ENCODE measurements at places on chromosomes 5 and 9. TPM values are rescaled to one million over a fixed set of nuclear protein-coding genes. Genes with fewer than 3 reads are reported as not detected.
A peak's percentile ranks its signal among the peaks of the same experiment; 100 is the strongest.

Gene PCDHGC5
- 0.59 TPM for polyA plus RNA-seq

Gene TXN
- polyA plus RNA-seq = 760 TPM

Gene RUFY1
- 15.6 TPM for polyA plus RNA-seq

Gene FAM151B
- 0.17 TPM for polyA plus RNA-seq

Gene PCA3
- polyA plus RNA-seq = not detected

Gene PCDHB8
- 0.03 TPM for polyA plus RNA-seq

Gene SLCO6A1
- not detected for polyA plus RNA-seq

Gene FOXD4L6
- polyA plus RNA-seq = not detected

Gene C5orf15
- polyA plus RNA-seq = 40.0 TPM

Gene C9orf153
- not detected for polyA plus RNA-seq

Gene MYORG
- polyA plus RNA-seq = 7.5 TPM

Gene C9orf50
- polyA plus RNA-seq = not detected

GRCh38 chr5:154844809-154845208 lies 5.6 kb downstream of the FAXDC2 start:
- no peak for DNase-seq

- DNase-seq = no peak
Measured at GRCh38 chr5:139222346-139222745, 24.2 kb upstream of the SIL1 start.

GRCh38 chr9:32665101-32665500 lies 29.6 kb upstream of the TAF1L start:
- peak; percentile 80 for DNase-seq

DNA sequence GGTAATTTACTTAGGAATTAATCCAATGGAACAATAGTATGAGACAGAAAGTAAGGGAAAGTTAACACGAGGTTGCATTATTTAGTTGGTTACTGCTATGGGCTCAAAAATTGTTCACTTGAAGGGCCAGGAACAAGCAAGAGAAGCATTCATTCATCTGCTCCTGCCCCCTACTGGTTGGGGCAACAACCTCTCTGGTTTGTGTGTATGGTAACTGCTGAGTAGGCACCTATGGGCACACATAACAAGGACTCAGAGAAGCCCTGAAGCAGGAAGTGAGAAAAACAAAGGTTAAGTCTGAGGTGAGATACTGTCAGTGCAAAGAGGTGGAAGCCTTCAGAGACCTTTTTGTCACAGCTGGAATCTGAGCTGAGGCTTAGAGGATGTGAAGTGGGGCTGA lies 34.4 kb upstream of the RANBP6 start:
- peak; percentile 48 for DNase-seq

GRCh38 chr5:133478199-133478985 lies 133.9 kb downstream of the FSTL4 start:
- DNase-seq = no peak

DNA sequence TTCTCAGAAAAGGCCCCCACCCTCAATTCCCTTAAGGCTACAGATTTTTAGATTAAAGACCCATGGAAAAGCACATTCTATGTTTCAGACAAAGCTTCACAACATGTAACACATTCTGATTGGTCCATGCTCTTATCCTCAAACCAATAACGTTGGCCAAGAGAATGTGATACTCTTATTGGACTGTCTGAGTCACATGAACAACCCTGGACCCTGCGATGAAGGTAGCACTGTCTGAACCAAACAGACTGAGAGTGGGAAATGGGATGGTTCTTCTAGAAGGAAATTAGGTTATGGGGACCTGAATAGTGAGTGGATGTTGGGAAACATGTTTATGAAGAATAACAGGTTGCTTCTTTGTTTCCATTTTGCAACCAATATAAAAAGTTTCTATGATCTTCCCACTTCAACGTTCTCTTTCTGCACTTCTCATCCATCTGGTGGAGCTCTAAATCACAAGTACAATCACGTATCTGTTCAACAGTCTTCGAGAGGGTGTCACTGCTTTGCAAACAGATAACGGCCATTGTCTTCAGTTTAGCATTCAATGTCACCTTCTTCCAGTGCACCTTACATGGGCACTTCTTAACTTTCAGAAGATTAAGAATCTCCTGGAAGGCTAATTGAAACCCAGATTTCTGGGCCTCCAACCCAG lies 81.6 kb downstream of the PTCH1 start:
- DNase-seq = no peak

- no peak for DNase-seq
Measured at GRCh38 chr5:33793836-33794549, 97.8 kb downstream of the ADAMTS12 start.

GRCh38 chr5:2886531-2886930 lies 135.1 kb upstream of the IRX2 start:
- no peak for DNase-seq

GRCh38 chr9:26813247-26813646 lies 79.4 kb downstream of the CAAP1 start:
- DNase-seq = no peak

GRCh38 chr5:139474890-139475791 lies 4.3 kb downstream of the SMIM33 start:
- no peak for DNase-seq

GRCh38 chr5:76583163-76584047 lies 39.8 kb downstream of the F2RL2 start:
- DNase-seq = no peak

DNA sequence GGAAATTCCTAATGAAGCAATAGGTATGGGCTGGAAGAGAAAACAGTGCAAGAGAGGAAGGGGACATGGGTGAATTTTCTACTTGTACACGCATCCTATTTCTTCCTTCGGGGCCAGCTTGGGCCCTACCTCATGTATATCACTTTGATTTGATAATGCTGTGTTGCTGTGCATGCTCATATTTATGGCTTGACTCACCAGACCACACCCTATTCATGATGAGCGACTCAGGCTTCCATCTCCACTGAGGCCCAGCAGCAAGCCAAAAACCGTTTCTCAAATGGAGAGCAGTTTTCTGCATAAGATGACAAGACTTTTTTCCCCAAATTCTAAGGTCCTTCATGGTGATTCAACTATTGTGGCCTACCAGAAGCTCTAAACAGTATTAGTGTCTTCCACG lies 2039.1 kb upstream of the CDH9 start:
- DNase-seq = peak; percentile 1

DNA sequence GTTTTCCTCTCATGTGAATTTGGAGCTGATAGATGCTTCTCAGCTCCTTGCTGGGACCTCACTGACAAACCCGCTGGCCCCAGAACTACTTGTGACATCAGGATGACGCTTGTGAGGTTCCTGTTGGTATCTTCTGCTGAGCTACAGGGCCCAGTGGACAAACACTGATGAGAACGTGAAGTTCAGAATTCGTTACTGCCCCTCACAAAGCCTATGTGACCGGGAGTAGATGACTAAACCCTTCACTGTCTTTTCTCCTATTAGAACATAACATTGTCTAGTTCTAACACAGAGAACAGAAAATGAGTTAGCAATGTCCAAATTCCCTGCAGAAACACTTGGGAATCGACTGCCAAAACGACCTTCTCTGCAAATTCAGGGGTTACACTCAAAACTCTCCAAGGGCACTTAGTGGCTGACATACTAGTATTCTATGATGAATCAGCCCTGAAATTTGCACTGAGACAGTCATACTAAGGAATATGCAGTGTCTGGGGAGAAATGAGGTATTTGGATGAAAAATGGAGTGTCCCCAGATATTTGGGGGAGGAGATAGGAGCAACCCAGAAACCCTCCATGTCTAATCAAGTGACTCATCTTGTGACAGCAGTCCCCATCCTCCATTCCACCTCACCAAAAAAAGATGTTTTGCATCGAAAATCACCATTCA lies 143.2 kb upstream of the TRIM32 start:
- no peak for DNase-seq

- peak; percentile 79 for DNase-seq
Measured at GRCh38 chr5:130333089-130333488, 428.8 kb downstream of the CHSY3 start.

- DNase-seq = no peak
Measured at GRCh38 chr5:80569086-80569960, 757 bp downstream of the ANKRD34B start.

- DNase-seq = no peak
Measured at GRCh38 chr5:32541241-32541640, 44.1 kb upstream of the SUB1 start.

DNA sequence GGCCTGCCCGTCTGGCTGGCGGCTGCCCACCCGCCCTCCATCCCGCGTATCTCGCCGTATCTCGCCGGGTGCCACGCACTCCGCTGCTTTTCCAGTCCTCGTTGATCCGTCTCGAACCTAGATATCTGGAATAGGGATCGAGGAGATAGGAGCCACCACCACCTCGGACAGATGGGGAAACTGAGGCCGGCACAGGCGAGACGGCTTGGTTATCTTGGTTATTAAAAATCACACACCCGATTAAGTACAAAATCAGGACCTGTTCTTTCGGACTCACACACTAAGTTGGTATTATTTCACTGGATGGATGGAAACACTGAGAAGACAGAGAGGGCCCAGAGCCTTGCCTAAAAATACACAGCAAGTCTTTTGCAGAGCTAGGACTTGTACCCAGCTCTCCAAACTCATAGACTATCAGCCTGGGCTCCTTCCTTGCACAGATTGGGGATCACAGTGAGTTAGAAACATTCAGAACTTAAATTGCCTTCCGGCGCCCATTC lies 678 bp downstream of the SLC26A2 start:
- peak; percentile 14 for DNase-seq

DNA sequence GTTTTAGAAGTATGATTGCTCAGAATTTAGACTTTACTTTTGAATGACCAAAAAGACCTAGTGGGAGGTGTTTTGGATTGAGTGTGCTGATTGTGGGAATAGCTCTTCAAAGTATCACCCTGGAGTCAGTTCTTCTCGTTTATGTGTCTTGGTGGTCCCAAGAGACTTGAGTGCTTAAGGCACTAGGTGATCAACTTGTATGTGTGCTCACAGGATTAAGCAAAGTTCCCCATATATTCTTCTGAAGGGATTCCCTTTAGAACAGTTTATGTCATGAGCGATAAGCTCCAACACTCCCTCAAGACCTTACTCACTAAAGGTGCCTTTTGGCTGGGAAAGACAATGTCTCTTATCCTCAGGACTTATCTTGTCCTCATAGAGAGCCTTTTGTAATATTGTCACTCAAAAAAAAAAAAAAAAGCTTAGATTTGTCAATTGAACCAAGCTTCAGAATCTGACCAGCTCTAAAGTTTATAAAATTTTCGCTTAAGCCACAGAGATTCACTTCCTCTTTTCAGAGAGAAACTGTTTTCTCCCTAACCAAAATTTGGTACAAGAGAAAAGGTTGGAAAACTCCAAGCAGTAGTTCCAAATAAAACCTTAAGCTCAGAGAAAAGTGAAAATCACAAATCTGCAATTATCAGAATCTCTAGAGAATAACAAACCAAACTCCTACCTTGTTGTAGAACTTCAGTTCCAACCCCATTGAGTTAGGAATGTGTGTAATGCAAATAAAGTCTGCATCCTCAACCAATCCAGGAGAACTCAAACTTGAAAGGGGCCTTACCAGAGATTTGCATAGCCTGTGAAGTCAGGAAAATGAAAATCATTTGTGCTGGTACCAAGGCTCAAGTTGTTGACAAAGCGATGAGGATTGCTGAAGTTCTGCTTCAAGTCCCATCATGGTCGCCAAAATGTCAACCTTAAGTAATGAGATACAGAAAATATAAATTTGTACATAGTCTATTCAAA lies 40.0 kb upstream of the PDZD2 start:
- DNase-seq = no peak

DNA sequence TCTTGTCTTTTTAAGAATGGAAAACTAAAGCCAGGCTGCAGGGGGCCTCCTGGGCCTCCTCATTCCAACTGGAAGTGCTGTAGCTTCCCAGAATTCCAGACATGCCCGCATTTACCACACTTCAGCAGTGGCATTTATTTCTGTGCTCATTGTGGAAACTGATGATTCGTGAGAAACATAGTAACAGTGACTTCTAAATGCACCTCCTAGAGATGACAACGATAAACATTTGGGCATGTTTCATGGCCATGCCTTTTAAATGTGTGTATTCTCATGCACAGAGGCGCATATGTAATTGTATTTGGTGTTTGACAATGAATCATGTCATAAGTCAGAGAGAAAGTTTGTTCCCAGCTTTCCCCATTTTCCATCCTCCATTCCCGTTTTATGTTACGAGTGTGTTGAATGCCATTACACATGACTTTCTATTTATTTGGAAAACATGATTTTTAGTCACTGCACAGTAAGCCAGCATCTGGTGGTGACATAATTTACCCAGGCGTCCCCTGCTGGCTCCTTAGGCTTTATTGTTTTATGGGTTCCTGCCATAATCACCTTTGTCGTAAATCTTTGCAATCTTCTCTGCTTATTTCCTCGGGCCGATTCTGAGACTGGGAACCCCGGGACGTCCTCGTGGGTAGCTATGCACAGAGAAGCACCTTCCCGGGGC lies 68.8 kb upstream of the FCN2 start:
- no peak for DNase-seq

GRCh38 chr9:10697044-10697443 lies 84.2 kb upstream of the PTPRD start:
- DNase-seq = no peak

DNA sequence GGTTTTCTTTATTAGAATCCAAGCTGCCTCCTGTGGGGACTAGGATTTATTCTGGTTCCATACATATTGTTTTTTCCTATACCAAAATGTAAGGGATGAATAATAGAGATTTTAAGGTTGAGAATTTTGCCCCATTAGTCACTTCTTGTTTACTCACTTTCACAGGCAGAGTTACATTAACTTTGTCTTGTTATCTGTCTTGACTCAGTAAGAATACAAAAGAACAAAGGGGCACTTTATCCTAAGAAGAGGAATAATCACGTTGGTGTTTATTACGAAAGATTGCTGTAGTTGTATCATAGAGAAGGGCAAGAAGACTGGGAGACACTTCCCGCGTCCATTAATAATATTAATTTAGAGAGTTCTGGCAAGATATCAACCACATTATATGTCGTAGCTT lies 599.7 kb upstream of the FTMT start:
- DNase-seq = peak; percentile 74

DNA sequence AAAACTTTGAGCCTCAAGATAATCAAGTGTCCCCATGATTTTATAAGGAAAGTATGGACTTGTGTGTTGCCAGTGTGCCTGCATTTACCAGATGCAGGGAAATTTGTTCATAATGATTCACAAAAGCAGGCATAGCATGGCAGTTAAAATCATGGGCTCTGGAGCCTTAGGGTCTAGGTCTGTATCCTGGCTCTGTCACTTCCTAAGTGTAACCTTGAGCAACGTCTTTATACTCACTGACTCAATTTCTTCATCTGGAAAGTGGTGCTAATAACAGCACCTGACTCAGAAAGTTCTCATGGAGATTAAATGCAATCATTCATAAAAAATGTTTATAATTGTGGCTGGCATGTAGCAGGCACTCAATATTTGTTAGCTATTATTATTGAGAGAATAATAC lies 234.9 kb downstream of the SAXO1 start:
- no peak for DNase-seq

- no peak for DNase-seq
Measured at GRCh38 chr5:114581136-114581535, 219.3 kb downstream of the KCNN2 start.

- no peak for DNase-seq
Measured at GRCh38 chr9:94915476-94916450, 189.3 kb downstream of the AOPEP start.
